A549 treated with DMSO at 1 μM for 4 hours (cell line): ENCODE measurements at places on chromosomes 3 and 15. TPM values are rescaled to one million over a fixed set of nuclear protein-coding genes. Genes with fewer than 3 reads are reported as not detected.

ALCAM gene
- total RNA-seq = 58.7 to 88.2 TPM (median 71.1 TPM) in 5 replicates

CPEB1 gene
- 2.1 to 3.9 TPM (median 3.5 TPM) in 5 replicates for total RNA-seq

C3orf52 gene
- total RNA-seq = 10.6 to 17.7 TPM (median 15.1 TPM) in 5 replicates

INSYN1 gene
- total RNA-seq = 1.4 to 2.6 TPM (median 2.1 TPM) in 5 replicates

GOLGA8Q gene
- 0.08 TPM in 1 of 5 replicates, not detected in the others for total RNA-seq
